Stimulated activated CD8-positive, alpha-beta memory T cell treated with anti-CD3 and anti-CD28 coated beads, Interleukin-7, amount 100 ng/mL, for 1 hour (primary cell): ENCODE measurements at places on chromosomes 2 and 18.
A peak's percentile ranks its signal among the peaks of the same experiment; 100 is the strongest.

DNA sequence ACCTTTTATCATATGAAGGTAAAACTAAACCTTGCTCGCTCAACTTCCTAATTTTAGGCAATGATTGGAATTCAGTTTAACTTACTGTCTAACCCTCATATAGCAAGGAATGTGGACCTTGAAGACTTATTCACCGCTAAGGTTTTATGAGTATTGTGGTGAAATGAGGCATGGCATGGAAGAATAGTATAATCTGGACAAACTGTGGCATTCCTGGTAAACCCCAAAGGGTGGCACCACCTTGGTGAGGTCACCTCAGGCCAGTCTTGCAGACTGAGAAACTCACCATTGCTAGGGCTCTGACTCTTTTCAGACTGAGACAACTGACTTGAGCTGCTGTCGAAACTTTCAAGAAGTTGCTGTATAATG lies 51.1 kb upstream of the EHBP1 start:
- no peak for DNase-seq

- no peak for DNase-seq
Measured at GRCh38 chr2:204180649-204181048, 244.1 kb downstream of the ICOS start.

GRCh38 chr2:175687465-175687864 lies 314.6 kb downstream of the LNPK start:
- DNase-seq, result no peak

DNA sequence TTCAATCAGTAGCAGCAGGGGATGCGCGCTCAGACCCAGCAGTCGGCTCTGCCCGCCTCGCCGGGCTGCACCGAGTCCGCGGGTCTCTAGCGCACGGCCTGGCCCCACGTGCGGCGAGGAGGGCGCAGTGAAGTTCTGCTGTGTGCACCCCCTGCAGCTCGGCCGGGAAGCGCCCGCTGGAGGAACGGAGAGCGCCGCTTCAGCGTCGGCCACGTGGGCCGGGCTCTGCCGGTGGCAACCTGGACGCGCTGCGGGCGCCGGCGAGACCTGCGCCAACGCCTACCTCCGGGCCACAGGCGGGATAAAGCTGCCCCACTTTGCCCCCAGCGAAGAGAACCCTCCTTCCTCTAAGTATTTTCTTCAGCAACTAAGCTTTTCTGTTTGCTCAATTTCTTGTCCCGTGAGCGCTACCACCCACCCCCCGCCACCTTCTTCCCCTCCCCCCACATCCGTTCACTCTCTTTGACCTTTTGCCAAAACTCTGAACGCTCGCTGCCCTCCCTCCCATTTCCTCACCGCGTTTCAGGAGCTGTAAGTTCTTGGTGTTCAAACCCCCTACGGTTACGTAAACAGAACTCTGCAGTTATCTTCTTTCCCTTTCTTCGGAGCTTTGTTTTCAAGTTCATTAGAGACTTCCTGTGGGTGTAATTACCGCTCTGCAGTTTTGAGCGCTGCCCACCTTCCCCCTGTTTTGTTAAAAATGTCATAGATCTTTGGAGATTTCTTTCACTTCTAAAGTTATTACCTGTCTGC lies 42.6 kb upstream of the EDAR start:
- peak; percentile 37 for DNase-seq

GRCh38 chr2:103155308-103155707 lies 393.5 kb downstream of the TMEM182 start:
- DNase-seq, result no peak

DNA sequence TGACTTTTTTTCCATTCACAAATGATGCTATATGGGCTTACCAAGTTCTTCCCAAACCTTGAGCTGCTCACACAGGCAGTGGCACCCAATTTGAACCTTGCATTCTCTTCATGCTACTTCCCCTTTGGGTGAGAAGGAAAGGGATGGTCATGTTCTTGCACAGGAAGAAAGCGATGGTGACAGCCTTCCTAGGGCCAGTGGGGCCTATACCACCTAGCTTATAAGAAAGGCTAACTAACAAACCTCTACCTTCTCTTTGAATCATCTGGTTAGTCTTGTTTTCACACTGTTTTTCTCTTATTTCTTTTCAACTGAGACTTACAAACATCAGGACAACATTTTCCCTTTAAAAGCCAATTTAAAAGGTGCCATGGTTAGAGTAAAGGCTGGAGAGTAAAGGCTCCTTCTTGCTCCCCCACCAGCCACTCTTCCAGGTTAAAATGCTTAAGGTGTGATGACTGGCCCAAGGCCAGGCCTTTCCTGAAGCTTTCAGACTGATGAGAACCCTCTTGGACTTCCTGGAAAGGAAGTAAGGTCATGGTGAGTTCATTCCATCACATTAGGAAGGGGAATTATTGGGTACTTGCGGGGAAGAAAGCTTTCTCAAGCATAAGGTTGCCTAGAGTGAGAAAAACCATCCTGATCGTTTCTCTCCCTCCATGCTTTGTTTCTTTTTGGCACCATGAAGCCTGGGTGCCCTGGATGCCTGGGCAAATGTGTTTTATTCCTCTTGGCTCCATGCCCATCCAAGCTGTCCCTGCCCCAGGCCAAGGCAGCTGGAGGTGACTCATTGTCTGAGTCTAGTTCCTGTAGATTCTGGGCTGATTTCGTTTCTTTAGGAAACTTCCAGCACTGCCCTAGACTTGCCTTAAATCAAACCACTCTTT lies 41.4 kb upstream of the ITGB6 start:
- DNase-seq, result no peak
